Stimulated activated CD4-positive, alpha-beta T cell treated with anti-CD3 and anti-CD28 coated beads, Interleukin-12 subunit alpha, Interleukin-12 subunit beta, amount 100 ng/mL, for 48 hours (primary cell): ENCODE measurements at places on chromosomes 2 and 18.

DNA sequence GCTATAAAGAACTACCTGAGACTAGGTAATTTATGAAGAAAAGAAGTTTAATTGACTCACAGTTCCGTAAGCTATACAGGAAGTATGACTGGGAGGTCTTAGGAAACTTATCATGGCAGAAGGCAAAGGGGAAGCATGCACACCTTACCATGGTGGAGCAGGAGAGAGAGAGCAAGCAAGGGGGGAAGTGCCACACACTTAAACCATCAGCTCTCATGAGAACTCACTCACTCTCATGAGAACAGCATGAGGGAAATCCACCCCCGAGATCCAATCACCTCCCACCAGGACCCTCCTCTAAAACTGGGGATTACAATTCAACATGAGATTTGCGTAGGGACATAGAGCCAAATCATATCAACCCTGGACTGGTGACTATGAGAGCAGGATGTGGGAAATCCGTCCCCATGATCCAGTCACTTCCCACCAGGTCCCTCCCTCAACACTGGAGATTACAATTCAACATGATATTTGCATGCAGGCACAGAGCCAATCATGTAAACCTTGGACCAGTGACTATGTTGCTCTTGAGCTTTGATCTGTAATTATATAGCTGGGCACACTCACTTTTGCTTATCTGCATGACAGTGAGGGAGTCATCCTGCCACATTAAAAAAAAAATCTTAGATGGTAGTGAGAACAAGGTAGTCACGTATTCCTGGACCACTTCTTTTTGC, 12.9 kb downstream of the ADAM23 start:
- DNase-seq = no peak

DNA sequence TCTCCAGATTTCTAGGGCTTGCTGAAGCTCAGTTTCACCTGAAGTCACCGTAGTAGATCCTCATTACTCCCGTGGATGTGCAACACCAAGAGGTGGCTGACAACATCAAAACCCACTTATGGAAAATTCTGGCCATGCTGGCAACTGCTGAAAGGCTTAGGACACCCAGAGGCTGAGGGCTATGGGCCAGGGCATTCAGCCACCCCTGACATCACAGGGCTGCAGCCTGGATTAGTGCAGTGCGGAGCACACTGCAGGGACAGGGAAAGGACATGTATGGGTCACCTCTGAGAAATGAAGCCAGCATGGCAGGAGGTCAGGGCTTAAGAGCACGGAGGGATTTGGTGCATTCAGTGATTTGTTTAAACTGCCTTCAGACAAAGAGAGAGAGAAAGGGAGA, 300.6 kb downstream of the TDRD15 start:
- no peak for DNase-seq

- DNase-seq = no peak
Observed at GRCh38 chr18:22427822-22428549, 10.3 kb upstream of the CTAGE1 start.

- no peak for DNase-seq
Observed at GRCh38 chr18:57802213-57803102, 657 bp downstream of the ATP8B1 start.

DNA sequence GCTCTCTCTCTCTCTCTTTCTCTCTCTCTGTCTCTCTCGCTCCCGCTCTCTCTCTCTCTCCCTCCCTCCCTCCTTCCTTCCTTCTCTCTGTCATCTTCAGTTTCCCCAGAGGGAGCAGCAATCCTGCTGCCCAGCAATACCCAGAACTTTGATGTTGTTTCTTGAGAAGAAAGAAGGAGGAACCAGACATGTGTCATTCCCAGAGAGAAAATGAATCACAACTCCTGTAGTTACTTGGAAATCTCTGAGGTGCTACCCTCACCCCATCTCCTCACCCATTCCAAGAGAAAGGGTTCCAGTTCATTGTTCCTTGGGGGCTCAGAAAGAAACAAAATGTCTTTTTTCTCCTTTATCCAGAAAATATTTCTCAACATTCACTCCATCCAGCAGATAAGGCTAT, 449.1 kb downstream of the TNS1 start:
- no peak for DNase-seq
